Liver (tissue), 10 donors: ENCODE measurements at places on chromosomes 3 and 15. TPM values are rescaled to one million over a fixed set of nuclear protein-coding genes. Genes with fewer than 3 reads are reported as not detected.

GRCh38 chr15:59536553-59536952 lies 75.0 kb upstream of the GCNT3 start:
- no peak for DNase-seq

- DNase-seq: peak; percentile 40
Observed at GRCh38 chr15:78429477-78429876, 8.5 kb upstream of the IREB2 start.

DNA sequence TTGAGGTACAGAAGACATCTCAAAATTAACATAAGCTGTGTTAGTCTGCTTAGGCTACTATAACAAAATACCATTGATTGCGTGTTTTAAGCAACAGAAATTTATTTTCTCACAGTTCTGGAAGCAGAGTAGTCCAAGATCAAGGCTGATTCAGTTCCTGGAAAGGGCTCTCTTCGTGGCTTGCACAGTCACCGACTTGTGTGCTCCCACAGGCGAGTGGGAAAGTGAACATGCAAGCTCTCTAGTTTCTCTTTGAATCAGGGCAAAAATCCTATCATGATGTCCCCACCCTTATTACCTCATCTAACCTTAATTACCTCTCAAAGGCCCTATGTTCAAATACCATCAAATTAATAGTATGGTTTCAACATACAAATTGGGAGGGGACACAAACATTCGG lies 505.9 kb downstream of the ZIC1 start:
- DNase-seq: no peak

DNA sequence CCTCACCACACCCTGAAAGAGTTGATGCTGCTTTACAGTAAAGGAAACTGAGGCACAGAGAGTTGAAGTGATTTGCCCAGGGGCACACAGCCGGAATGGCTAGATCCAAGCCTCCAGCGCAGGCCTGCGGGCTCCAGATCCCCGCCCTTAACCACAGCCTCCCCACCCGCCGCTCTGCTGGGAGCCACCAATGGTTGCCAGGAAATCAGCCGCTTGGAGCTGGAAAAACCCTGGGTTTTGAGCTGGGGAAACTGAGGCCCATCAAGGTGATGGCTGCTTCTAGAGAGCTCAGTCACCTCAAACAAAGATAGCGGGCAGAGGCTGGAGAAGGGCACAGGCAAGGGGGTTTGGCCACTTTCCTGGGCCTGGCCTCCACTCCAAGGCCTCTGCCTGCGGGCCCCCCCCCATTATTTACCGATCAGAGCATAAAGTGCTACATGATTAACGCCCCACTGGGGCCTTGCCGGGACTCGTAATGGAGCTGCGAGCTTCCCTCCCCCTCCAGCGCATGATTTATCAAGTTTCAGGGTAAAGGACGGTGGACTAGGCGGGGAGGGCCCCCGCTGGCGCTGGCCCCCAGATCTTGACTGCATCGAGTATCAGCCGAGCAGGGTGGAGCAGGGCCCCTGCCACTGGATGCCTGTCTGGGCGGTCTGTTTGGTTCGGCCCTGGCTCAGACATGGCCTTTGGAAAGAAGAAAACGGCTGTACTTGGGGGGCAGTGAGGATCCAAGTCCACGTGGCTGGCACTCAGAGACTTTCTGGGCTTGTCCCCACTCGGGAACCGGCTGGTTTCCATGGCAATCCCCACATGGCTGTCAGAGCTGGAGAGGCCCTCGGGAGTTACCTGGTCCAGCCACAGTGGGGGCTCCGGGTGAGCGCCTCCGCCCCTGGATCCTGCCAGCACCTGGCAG lies 9.1 kb downstream of the PLXND1 start:
- DNase-seq: no peak

- no peak for DNase-seq
Observed at GRCh38 chr3:55162031-55162795, 234.4 kb upstream of the LRTM1 start.

- no peak for DNase-seq
Observed at GRCh38 chr3:197694251-197694650, 42.5 kb downstream of the RUBCN start.

GRCh38 chr3:131729643-131730017 lies 226.9 kb upstream of the MRPL3 start:
- no peak for DNase-seq

DNA sequence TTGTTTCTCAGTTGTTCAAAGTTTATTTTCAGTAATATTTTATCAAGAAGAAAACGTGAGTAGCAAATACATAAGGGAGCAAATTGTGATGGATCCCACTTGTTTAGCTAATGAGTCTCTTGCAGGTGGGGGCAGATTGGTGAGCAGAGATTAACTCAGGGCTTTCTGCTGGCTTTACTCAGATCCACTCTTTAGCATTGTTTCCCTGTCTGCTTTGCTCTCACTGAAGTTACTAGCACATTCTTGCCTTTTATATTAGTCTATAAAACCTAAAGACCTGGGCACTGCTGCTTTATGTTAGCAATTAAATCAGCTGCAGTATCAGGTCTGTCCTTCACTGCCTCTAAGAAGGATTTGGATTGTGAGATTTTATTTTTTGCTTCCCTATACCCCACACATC lies 71.5 kb downstream of the STAC start:
- no peak for DNase-seq

Gene HIGD2B
- total RNA-seq: not detected

Gene OSTN
- total RNA-seq: not detected

Gene MINAR1
- 0.08 TPM for total RNA-seq

Gene SLC9A9
- 15.0 TPM for total RNA-seq

Gene ERICH6
- total RNA-seq: under 0.01 TPM

Gene KBTBD12
- total RNA-seq: 0.08 TPM

Gene PPM1L
- 8.5 TPM for total RNA-seq

Gene ADCY5
- total RNA-seq: 6.6 TPM

Gene SLC38A3
- 98.1 TPM for total RNA-seq

Gene NOX5
- under 0.01 TPM for total RNA-seq
